ENCODE measurements at places on chromosomes 3 and 15.

GRCh38 chr3:172232579-172233212 is 193.3 kb downstream of the FNDC3B start:
- no peak for DNase-seq

GRCh38 chr15:81087066-81087465 is 47.0 kb upstream of the CFAP161 start:
- no peak for DNase-seq

- DNase-seq: no peak
Measured at GRCh38 chr3:25849641-25850385, 59.9 kb downstream of the OXSM start.

DNA sequence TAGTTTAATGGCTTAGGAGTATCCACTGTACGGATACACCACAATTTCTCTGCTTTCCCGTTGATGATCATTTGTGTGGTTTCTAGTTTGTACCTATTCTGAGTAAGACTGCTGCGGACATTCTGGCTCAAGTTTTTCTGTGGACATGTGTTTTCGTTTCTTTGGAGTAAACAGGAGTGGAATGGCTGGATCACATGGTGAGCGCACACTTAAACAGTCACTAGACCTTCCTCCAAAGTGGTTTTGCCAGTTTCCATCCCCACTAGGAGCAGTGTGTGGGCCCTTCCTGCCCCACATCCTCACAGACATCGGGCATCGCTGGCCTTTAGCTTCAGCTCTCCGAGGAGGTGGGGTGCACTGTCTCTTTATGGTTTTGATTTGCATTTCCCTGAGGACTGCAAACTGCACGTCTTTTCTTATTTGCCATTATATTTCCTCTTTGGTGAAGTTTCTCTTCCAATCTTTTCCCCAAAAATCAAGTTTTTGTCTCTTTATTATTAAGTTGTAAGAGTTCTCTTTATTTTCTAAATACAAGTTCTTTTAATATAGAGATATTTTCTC is 94.1 kb downstream of the VGLL4 start:
- DNase-seq: no peak

GRCh38 chr15:57134071-57134605 is 215.7 kb downstream of the TCF12 start:
- DNase-seq: no peak

GRCh38 chr15:69185706-69186105 is 25.3 kb downstream of the GLCE start:
- no peak for DNase-seq

DNA sequence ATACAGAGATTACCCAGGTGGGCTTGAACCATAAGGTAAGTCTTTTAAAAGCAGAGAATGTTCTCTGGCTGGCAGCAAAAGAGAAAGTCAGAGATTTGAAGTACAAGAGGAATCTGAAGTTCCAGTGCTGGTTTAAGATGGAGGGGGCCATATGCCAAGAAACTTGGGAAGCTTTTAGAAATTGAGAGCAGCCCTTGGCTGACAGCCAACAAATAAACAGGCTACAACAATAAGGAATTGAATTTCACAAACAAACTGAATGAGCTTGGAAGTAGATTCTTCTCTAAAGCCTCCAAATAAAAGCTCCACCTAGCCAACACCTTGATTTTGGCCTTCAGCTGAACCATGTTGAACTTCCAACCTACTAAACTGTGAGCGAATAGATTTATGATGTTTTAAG is 85.7 kb downstream of the TRIM42 start:
- DNase-seq: no peak

- no peak for DNase-seq
Measured at GRCh38 chr3:58829321-58830000, 162.9 kb upstream of the FAM3D start.

DNA sequence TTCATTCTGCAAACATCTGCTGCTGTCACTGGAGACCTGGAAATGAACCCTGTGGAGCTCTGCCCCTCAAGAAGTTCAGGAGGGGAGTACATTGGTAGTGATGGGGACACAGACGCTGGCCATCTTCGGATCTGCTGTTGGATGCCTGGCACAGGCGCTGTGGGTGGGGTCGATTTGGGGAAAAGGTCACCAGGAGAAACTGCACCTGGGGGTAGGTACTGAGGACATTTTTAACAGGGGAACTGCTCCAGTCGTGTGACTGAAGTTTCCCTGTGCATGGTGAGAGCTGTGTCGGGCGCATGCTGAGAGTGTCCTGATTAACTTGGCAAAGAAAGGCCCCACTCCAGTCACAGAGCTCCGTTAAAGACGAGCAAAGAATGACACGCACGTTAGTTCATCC is 3.4 kb downstream of the UROC1 start:
- no peak for DNase-seq

DNA sequence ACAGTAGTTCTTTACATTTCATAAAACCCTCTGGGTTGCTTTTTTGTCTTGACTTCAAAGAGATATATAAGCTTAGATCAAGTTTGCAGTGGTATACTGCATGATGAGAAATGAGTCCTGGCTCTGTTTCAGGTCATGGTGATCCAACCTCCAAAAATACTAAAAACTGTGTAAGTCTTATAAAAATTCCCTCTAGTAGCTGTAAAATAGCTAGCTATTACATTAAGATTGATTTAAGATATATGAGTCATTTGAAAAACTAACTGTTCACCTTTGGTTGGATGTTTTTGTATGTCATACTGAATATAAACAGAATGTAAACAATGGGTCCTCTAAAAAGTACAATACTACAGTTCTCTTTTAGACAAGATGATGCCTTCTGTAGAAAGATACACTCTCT is 879.2 kb downstream of the ROBO1 start:
- DNase-seq: no peak

DNA sequence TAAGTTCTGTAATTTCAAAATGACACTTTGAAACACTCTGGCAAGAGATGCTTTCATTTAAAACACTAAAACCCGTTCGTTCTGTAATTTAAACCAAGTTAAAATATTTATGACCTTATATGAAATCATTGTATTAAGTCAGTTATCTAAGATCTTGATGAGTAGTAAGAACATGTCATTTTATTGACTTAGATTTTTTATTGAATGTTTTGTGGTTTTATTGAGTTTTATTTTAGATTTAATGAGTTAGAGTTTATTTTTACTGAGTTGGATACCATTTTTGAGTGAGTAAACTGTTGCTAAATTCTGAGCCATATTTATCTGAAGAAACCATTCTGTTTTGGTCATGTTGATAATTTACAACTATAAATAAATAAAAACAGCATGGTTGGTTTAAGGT is 94.3 kb downstream of the PPARG start:
- no peak for DNase-seq

DNA sequence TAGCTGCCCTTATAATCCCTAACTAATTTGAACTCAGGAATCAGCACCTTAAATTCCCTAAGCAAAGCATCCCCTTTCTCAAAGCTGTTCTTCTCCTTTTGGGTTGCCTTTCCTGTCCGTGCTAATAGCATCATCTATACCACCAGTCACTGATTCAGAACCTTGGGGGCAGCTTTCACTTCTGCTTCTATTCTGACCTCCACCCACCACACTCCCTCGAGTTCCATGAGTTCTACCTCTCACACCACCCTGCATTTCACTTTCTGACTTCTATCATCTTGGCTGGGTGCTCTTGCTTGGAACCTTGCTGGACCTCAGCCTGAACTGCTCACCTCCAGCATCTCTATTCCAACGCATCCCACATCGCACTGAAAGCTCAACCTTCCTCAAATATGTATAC is 55.4 kb upstream of the KCNMB2 start:
- DNase-seq: no peak

GRCh38 chr3:159074756-159075701 is 273.2 kb downstream of the MFSD1 start:
- DNase-seq: no peak

DNA sequence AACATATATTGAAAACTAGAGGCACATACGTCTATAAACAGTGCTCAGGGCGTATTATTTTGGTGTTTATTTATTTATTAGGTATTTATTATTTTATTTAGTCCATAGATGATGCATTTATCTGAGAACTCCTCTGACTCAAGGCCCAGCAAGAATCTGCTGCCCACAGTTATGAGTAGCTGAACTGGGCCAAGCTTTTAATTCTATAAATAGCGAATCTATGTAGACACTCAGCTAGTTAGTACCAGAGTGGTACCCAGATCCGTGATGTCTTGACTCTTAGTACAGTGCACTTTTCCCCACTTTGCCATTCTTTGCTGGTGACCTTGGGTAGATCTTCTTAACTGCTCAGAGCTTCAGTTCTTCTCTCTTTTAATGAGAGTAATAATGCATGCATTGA is 370.4 kb upstream of the TPRG1 start:
- DNase-seq: no peak

DNA sequence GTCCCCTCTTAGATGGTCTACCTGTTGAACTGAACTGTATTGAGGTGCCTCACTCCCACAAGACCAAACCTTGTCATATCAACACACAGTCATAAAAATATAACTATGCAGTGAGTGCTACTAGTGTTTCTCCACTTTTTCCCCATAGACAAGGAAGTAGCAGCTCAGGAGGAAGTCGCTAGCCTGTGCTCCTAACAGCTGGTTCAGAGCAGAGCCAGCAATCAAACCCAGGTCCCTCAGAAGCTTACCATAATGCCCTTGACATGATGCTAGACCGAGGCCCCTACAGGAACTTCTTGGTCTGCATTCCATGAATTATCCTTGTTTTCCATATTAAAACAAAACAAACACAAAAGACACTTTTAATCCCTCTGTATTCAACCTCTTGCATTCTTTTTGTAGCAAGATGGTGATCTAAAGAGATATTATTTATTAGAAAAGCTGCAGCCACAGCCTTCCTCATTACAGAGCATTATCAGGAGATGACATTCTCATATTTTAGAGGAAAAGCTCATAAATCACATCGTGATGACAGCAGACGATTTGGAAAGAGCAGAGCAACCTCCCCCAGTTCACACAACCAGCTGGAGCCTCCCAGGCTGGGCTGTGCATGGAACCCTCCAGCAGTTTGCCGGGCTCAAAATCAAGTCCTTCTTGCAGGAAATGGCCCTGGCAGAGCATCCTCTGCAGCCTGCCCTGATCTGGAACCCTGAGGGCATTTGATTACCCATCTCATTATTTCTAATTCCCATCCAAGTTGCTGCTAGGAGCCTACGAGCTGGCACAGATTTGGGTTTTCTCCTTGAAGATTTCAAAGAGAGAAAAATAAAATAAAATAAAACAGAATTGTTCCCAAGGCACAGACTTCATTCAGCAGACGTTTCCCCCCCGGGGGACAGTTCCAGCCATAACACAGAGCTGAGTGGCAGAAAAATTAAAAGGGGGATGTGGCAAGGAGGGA is 118.8 kb downstream of the SRGAP3 start:
- no peak for DNase-seq

DNA sequence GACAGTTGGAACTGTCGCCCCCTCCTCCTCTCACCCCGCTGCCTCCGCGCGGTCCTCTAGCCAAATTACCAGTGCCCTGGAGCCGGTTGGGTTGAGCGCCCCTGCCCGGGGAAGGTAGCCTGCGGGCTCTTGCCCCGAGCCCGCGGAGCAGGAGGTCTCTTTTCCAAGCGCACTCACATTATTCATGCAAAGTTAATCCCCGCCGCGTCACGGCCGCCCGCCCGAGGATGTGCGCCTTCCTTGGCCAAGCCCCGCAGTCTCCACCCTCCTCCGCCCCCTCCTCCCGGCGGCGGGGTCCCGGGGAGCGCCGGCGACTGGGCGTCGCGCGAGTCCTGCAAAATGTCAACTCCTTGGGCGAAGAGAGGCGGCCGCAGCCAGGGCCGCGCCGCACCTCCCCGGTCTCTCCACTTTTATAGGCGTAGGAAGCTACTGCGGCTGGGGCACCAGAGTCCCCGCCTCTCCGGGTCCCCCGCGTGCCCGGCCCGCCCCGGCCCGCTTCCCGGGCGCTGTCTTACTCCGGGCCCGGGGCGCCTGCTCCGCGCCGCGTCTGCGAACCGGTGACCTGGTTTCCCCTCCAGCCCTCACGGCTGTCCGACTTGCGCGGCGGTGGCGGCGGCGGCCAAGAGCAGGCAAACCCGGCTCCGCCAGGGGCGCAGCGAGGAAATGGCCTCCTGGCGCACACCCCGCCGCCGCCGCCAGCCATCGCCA is at the start of gene THRB:
TSS of gene THRB (minus strand) at position 233 of the 708 bp plus-strand sequence.
- peak; percentile 79 for DNase-seq

- DNase-seq: no peak
Measured at GRCh38 chr15:89827829-89828228, 13.2 kb upstream of the ANPEP start.

GRCh38 chr3:182795389-182795782 is 2.1 kb downstream of the ATP11B start:
- DNase-seq: peak; percentile 48

- DNase-seq: no peak
Measured at GRCh38 chr3:87209111-87209510, 18.0 kb upstream of the CHMP2B start.

- no peak for DNase-seq
Measured at GRCh38 chr15:66654361-66654738, 47.7 kb upstream of the SMAD6 start.

- DNase-seq: no peak
Measured at GRCh38 chr3:30505866-30506520, 100.4 kb upstream of the TGFBR2 start.

GRCh38 chr15:81376231-81376630 is 2.2 kb upstream of the TMC3 start:
- DNase-seq: no peak

DNA sequence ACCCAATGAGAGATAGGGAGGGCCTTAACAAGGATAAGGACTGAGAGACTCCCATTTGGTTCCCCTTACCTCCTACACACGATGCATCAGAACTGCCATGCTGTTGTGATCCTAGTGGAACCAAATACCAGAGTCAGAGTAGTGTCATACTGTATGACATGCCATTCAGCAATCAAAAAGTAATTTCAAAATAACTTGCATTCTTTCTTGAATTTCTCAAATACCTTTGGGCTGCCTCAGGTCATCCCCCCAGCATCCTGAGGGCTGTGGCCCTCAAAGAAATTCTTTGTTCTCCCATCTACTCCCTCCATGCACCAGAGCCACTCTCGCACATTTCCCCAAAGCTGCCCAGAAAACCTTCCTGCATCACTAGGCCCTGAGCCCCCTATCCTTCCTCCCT is 68.9 kb upstream of the PPP2R3A start:
- peak; percentile 30 for DNase-seq

DNA sequence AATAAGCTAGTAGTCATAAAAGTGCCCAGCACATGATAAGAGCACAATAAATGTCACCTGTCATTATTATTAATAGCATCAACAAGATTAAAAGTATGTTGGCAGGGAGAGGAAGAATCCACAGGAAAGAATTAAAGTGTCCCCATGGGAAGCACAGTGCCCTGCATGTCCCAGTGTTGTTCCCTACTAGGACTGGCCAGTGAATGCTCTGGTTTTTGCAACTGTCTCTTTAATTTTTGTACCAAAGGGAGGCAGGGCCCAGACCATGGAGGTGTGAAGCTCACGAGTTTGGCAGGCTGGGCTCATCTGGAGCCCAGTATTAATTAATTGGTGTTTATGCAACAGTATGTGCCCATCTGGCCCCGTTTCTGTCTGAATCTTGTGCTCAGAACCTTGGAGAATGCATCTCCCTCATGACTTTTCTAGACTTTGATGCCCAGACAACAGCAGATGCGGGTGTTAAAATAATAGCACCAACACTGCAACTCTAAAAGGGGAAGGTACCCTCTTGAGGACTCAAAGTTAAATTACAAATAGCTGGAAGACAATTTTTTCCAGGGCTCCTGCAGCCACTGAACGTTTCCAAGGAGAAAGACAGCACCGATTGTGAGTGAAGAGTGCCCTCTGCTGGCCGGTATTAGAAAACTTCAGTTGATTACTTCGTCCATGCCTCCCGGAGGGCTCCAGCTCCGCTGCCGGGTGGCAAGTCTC is 71.9 kb upstream of the SPATA12 start:
- peak; percentile 47 for DNase-seq

Measured in Caki2 (cell line).